Activated T-cell treated with anti-CD3 and anti-CD28 coated beads, Interleukin-2, amount 50 U/mL, for 72 hours (primary cell): ENCODE measurements at places on chromosomes 12 and 14. TPM values are rescaled to one million over a fixed set of nuclear protein-coding genes. Genes with fewer than 3 reads are reported as not detected.

GRCh38 chr14:55386037-55386808 lies 25.4 kb downstream of the ATG14 start:
- DNase-seq, result no peak

GRCh38 chr14:68157971-68158371 lies 338.4 kb downstream of the RAD51B start:
- no peak for DNase-seq

DNA sequence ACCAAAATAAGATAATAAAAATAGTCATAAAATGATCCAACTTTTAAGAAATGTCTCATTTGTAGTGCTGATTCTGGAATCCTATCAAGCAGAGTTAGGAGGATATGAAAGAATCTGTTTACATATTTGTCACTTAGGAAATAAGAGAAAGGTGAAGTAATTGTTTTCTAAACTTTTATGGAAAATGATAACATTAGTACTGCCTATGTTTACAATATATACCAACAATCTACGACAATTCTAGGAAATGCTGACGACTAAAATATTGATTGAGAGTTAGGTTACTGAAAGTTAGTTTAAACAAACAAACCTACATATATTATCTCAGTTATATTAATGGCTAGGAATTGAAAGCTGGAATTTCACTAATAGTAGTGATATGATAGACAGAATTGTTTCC lies 18.0 kb downstream of the TSPAN19 start:
- no peak for DNase-seq

- DNase-seq, result no peak
Measured at GRCh38 chr12:49552014-49552413, 13.2 kb downstream of the KCNH3 start.

DNA sequence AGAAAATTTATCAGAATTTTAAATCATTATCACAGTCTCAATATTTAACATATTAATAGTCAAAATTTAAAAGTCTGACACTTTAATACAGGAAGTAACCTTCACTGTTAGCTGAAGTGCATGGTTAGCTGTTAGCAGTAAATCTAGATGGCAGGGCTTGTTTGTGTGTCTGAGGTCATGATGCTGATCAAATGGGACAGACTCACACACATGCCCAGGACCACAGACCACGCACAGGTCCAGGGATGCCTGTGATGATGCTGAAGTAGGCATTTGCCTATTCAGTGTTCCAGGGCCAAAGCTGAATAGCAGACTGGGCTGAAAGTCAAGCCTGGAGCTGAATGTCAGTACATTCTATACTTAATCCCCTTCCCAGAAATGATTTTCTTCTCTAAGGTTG lies 20.5 kb downstream of the FNTB start:
- no peak for DNase-seq

EGLN3 gene
- total RNA-seq, result 8.2 TPM

SIX6 gene
- total RNA-seq, result not detected

ACACB gene
- total RNA-seq, result 12.2 TPM

KRT3 gene
- not detected for total RNA-seq
